Mucosa of descending colon (tissue), 3 donors: ENCODE measurements at places on chromosomes 5 and 9.

DNA sequence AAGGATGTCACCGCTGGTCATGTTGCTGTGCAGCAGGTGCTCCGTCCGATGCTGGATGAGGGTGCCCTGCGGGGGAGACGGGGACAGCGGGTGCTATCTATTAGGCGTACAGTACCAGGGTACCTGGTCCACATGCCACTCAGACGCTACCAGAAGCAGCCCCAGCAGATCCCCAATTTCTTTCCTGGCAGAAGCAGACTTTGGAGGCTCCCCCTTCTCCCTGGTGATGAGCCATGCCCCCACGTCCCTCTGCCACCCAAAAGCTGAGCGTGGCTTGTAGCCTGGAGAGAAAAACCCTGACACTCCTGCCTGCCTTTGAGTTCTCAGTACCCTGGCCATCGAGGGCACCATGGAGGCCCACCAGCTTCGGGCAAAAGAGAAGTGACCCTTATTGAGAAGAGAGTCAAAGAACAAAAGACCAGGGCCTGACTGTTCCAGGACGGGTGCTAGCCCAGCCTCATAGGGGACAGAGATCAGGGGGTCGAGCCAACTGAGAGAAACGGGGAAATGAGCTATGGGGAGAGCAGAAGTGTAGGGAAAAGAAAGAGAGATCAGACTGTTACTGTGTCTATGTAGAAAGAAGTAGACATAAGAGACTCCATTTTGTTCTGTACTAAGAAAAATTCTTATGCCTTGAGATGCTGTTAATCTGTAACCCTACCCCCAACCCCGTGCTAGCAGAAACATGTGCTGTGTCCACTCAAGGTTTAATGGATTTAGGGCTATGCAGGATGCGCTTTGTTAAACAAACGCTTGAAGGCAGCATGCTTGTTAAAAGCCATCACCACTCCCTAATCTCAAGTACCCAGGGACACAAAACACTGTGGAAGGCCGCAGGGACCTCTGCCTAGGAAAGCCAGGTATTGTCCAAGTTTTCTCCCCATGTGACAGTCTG lies 62.0 kb upstream of the ZNF354B start:
- no peak for DNase-seq

DNA sequence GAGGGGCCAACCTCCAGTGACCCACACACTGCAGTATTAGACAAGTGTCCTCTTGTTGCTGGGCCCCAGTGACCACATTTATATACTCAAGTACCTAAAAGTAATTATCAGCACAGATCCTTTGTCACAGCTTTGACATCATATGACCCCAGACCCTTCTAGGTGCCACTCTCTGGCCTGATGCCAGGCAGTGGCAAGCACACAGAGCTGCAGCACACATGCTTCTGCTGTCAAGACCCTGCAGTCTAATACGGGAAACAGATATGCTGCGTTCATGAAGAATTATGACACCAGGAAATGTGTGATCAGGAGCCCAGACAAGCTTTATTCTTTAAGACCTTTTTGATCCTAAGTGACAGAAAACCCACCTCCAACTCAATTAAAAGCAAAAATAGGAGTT lies 63.8 kb upstream of the AFAP1L1 start:
- no peak for DNase-seq

GRCh38 chr9:7963026-7963425 lies 163.4 kb upstream of the DMAC1 start:
- DNase-seq: peak; percentile 49

GRCh38 chr5:177430972-177431316 lies 4.5 kb downstream of the GRK6 start:
- no peak for DNase-seq

GRCh38 chr5:134918861-134919260 lies 13.9 kb downstream of the PCBD2 start:
- no peak for DNase-seq
